Stimulated activated CD8-positive, alpha-beta memory T cell treated with anti-CD3 and anti-CD28 coated beads, Interleukin-15, amount 100 ng/mL, for 24 hours (primary cell): ENCODE measurements at places on chromosomes 3 and 15.

- no peak for DNase-seq
Observed at GRCh38 chr15:33226559-33227181, 32.2 kb upstream of the FMN1 start.

- no peak for DNase-seq
Observed at GRCh38 chr15:70358871-70359647, 261.3 kb upstream of the TLE3 start.

DNA sequence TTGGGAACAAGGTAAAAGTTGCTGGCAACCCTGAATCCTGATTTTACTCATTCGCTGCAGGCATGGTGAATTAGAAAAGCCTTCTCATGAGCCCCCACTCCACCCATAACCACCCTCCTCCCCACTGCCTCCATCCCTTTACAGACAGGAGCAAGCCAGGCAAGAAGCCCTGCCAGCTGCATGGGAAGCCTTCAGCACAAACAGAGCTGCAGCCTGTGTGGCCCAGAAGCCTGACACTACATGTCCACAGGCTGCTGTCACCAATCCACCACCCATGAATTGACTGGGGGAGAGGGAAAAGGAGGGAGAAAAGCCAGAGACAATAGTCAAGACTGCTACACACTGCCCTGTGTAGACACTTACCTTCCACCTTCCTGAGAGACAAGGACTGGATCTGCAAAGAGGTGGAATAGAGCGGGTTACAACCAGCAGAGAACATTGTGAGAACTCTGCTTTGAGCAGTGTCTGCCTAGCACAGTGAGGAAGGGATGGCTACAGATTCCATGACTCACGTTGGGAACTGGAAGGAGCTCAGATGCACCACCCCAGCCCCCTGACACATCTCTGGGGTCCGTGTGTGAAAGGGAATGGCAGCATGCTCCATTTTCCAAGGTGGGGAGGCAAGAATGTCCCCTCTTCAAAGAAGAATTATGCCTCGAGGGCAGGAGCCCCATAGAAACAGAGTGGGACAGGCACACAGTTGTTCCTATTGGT, 33.9 kb downstream of the DZIP1L start:
- no peak for DNase-seq

GRCh38 chr3:191005790-191006189, 143.3 kb upstream of the GMNC start:
- DNase-seq, result no peak

GRCh38 chr3:153911116-153911515, 210.1 kb upstream of the ARHGEF26 start:
- no peak for DNase-seq
